ENCODE measurements at places on chromosomes 16 and 17.

GRCh38 chr16:57996406-57997175, 3.9 kb downstream of the ZNF319 start:
- no peak for DNase-seq

DNA sequence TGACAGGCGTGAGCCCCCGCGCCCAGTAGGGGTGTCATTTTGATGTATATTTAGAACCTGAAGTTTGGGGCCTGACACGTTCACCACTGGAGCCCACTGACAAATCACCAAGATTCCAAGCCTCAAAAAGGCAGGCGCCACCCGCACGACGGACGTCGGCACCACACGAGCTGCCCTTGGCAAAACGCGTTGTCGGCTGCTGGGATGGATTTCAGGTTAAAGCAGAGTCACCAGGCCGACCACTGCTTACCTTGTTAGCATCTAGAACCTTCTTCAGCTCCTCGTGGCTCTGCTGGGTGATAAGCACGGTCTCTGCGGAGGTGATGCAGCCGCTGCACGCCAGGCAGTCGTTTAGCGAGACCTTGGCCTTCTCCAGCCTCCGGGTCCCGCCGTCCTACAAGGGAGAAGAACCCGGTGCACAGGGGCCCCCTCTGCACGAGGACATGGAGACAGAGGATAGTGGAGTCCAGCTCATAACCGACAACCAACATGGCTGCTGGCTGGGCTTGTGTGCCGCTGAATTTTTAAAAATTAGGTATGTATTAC, 3.8 kb downstream of the CIAO3 start:
- no peak for DNase-seq

GRCh38 chr17:29135464-29135863, 44.7 kb downstream of the MYO18A start:
- no peak for DNase-seq

DNA sequence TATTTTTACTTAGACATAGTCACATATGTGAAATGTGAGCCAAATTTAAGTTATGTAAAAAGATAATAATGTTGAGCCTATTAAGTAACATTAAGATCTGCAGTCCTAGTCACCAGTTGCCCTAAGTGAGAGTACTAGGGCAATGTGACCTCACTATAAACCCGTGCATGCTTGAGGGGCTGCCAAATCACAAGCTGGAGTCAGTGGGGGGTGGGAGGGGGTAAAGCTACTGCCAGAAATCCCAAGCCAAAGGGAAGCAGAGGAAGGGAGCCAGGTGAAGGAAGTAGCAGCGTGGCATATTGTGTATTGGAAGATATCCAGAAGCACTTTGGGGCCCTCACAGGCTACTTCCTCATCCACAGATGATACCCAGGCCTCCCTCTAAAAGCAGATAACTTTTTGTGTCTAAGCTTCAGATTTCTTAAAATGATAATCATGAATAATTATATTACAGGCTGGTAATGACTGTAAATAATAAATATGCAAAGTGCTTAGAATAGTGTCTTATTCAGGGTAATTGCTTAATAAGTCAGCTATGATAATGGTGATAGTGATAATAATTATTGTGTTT, 134.1 kb downstream of the CA10 start:
- DNase-seq = no peak

DNA sequence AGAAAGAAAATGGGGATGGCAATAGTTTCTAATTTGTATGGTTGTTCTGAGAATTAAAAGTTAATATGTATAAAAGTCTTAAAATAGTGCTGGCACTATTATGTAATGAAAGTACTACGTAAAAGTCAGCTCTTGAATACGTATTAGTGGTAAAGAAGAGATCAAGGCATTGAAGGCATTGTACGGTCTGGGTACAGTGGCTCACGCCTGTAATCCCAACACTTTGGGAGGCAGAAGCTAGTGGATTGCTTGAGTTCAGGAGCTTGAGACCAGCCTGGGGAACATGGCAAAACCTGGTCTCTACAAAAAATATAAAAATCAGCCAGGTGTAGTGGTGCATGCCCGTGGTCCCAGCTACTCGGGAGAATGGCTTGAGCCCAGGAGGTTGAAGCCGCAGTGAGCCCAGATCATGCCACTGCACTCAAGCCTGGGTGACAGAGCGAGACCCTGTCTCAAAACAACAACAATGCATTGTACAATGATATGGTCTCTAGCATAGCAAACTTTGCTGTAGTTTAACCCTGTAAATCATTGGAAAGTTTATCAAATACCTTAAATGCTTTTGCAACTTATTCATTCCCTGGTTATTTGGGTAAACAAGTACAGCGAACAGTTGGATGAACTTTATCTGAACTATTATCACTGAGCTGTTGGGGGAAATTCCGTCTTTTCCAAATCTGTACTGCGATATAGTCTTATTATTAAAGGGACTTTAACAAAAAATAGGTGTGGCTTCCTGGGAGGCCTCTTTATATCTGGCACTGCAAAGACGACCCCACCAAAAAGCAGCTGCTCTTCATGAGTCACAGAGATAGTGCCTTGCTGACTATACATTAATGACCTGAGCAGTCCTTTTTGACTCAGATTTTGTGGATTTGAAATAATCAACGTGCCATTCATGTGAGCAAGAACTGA, 73.6 kb downstream of the GPRC5B start:
- no peak for DNase-seq

DNA sequence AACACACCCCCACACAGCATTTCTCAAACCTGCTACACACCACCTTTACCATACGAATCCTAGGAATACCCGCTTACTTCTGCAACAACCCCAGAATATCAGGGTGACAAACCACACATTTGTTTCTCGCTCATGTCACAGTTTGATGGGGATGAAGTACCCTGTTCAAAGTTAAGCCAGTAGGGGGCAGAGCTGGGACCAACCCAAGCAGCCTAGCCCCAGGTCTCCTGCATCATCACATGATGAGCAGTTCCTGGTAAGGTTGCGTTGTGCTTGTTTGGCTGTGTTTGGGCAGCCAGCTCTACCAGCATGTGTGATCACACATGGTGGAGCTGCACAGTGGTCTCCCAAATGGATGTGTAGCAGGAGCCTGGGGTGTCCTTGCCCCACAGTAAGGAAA, 103.6 kb upstream of the C16orf82 start:
- DNase-seq = no peak

Measured in activated T-helper 1 cell treated with Interleukin-2 at 50 U/mL for 16 hours (primary cell).